Pancreas (tissue), 10 donors: ENCODE measurements at places on chromosomes 2 and 18.
A peak's percentile ranks its signal among the peaks of the same experiment; 100 is the strongest.

DNA sequence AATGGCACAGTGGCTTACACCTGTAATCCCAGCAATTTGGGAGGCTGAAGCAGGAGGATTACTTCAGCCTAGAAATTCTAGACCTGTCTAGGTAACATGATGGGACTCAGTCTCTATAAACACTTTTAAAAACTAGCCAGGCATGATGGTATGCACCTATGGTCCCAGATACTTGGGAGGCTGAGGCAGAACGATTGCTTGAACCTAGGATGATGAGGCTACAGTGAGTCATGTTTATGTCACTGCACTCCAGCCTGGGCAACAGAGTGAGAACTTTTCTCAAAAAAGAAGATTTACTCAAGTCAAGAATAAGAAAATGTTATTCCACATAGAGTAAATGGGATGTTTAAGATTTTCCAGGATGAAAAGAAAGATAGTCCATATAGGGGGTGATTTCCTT, 158.6 kb downstream of the HNMT start:
- no peak for DNase-seq

DNA sequence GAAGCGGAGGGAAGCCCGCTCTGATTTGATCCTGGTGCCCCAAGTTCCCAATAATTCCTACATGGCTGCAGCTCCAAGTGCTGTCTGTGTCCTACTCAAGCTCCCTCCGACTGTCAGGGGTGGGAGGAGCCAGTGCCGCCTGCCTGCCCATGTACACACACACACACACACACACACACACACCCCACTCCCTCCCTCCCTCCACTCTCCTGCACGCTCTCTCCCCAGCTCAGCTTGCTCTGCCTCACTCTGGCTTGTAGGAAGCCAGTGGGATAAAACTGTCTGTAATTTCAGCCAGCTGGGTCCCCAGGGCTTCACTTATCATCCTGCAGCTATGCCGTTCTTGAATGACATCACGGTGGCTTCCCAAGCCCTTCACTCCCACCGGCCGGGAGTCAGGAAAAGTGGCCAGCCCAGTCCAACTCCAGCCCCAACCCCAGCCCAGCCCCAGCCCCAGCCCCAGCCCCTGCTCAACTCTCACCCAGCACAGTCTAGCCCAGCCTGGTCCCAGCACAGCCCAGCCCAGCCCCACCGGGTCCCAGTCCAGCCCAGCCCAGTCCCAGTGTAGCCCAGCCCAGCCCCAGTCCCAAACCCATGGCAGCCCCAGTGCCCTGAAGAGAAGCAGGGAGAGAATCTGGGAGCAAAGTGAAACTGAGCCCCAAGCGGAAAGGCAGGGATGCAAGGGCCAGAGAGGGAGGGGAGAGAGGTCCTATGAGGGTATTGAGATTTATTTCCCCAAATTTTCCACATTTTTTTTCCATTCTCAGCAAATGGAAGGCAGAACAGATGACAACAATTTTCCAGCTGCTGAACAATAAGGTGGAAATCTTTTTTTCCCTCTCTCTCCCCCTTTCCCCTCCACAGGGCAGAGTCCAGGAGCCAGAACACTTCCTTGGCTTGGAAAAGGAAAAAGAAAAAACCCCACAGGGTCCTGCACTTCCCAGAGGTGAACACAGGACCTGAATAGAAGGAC, 144.0 kb downstream of the TNS1 start:
- DNase-seq = no peak

DNA sequence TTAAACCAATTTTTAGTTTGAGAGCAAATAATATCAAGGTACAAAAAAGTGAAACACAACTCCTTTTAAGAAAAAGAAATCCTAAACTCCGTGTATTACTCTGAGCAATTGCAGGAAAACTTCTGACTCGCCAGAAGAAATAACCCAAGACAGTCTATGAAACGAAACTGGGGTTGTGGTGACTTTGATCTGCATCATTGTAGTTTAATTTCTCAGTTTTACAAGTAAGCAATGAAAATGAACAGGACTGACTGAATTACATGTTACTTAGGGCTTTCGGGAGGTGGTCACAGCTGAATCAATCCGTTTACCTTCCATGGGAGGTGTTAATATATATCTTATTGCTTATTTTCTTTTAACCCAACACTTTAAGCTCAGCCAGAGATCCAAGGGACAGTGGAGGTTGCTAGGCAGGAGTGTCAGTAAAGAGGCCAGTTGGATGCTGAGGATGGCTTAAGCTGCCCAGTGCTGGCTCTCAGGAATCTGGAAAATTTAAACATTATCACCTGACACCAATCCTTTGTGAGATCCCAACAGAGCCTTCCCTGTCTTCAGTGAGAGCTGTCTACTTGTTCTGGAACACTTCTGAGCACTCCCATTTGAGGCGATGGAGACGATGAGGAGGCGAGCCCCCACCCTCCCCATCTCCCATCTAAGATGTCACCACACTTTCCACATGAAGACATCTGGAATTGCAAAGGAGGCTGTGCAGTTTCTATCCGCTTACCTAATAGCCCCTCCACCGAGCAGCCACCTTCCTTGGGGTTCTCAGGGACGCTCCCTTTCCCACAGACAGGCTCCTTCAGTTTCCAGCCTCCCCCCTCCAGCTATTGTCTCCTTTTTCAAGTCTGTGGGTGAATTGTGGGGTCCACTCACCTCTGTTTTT, 3.6 kb upstream of the RAB31 start:
- DNase-seq = no peak

GRCh38 chr2:62036761-62037250, 131.3 kb downstream of the COMMD1 start:
- DNase-seq = no peak

DNA sequence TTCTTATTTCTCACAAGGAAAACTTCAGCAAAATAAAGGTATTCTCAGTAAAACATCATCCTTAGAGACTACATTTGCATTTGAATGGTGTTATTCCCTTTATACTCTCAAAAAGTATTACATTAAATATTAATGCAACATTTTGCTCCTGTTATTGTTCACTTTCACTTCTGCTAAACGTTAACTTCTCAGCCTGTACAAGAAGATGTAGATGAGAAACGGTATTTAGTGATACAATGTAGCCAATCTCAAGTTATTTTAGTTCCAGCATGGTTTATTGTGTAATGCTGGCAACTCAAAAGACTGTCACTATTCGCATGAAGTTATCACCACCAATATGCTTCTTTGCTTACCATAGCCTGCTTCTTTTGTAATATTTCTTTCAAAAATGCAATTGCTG, 514.1 kb downstream of the CPS1 start:
- no peak for DNase-seq

DNA sequence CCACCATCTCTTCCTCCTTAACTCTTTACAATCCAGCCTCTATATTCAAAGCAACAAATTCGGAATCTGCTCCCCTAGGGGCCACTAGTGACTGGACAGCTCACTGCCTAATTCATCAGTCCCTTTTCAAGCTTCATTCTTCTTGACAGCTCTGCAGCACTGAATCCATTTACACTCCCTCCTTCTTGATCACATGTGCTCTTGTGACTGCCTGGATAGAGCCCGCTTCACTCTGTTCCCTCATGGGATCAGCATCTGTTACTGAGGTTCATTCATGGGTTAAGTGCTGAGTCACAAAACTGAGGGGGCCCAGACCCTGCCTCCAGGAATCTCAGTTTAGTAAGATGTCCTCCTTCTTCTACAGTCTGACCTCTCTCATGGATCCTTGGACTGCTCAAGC, 81.5 kb downstream of the CYRIA start:
- no peak for DNase-seq

DNA sequence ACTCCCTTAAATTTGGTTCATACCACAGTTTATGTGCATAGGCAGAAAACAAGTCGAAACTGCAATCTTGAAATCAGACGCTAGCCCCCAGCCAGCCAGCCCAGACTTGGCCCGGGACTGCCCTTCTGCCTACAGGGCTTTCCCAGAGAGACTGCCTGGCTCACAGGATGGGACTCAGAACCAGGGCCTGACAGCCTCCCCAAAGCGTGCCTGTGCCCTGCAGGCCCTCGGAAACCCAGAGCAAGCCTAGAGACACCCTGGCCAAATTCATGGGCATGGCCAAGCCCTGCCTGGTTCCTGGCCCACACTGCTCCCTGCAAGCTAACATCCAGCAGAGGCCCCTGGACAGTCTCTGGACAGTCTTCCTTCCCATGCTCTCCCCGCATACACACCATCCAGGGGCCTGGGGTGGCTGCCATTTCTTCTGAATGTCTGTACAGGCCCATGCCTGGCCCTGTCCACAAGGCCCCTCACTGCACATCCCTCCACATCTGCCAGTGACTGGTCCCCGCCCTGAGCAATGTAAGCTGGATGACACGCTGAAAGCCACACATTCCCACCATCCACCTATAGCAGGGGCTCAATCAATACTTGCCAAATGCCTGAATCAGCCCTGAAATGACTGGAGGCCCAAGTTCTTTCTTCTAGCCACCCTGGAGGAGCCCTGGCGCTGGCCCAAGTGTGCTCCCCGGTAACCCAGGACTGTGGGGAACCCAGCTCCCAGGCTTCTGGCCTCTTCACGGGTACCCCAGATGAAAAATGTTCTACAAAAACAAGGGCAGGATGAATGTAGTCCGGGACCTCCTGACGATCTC, 73.1 kb downstream of the HDAC4 start:
- peak; percentile 9 for DNase-seq

- DNase-seq = no peak
These were observed 97.3 kb downstream of the SPATS2L start for GRCh38 chr2:200403814-200404213.

GRCh38 chr2:171173087-171173486, 12.4 kb upstream of the TLK1 start:
- no peak for DNase-seq

GRCh38 chr18:9750606-9751304, 42.7 kb downstream of the RAB31 start:
- no peak for DNase-seq

DNA sequence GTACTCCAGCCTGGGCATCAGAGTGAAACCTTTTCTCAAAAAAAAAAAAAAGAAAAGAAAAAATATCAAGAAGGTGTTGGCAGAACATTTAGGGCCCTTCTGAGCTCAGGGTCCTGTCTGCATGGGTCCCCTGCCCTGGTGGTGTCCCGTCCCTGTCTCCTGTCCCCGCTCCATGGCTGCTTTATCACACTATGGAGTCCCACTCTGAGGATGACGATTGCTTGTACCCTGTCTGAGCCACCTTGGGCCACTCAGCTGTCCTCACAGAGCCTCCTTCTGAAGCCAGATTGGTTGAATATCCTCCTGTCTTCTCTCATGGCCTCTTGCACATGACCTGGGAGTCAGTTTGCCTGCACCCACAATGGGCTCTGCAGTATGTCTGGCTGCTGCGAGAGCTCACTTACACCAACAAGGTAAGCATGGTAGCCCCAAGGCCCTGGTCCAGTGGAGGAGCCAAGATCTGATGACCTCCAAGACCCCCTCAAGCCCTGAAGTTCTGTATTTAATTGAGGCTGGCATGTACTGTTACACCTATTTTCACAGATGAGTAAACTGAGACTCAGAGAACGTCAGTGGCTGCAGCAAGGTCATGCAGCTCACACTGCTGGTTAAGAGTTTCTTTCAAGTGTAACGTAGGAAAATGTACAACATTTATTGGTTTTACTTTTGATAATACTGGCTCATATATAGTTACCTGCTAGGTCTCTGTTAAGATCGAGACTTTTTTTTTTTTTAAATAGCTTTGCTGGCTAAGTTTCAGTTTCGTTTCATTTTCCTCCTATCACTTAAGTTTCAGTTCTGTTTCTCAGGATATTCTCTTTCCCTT, 16.9 kb upstream of the ZCCHC2 start:
- no peak for DNase-seq

- DNase-seq = no peak
These were observed 29.4 kb upstream of the DYSF start for GRCh38 chr2:71423817-71424420.

GRCh38 chr2:66869076-66869475, 434.2 kb downstream of the MEIS1 start:
- DNase-seq = no peak

- no peak for DNase-seq
These were observed 215.4 kb upstream of the ITGA4 start for GRCh38 chr2:181241797-181242196.

- no peak for DNase-seq
These were observed 44.2 kb downstream of the TGIF1 start for GRCh38 chr18:3494245-3494526.

DNA sequence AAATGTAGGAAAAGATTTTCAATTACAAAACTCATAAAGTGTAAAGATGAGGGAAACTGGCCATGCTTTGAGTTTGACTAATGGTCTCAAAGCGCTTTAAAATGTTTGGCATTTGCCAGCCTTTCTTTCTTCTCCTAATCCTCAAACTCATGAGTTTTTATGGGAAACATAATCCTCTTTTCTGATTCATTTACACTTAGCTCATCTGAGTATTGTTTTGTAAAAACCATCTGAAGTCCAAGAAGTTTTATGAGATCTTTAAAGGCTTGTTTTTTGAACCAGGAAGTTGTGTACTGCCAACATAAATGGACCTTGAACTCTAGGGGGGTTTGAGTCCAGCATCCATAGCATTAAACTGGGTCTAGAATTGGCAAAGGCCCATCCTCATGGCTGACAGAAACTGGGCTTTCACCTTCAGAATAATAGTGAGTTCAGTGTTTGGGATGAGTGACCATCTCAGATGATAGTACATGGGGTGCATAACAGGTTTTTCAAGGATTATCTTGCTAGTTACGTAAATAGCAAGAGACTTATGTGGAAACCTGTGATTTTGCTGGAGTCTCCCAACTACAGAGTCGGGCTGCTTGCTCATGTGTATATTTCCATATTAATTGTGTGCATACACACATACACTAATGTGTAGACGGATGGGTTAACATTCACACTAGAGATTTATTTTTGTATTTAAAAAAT, 3.8 kb upstream of the LTBP1 start:
- no peak for DNase-seq

- DNase-seq = no peak
These were observed 31.3 kb downstream of the PTPRM start for GRCh38 chr18:7598167-7599047.

DNA sequence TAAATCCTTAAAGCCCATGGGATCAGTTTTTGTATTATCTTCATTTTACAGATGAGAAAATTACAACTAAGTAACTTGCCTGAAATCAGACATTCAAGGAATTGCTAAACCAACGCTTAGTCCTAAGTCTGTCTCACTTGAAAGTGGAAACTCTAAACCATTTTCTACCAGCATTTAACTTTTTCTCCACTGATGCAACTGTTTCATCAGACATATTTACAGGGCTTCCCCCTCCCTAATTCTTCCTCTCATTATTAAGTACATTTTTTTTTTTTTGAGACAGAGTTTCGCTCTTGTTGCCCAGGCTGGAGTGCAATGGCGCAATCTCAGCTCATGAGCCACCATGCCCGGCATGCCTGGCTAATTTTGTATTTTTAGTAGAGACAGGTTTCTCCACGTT, 88.6 kb downstream of the ACVR1C start:
- no peak for DNase-seq

DNA sequence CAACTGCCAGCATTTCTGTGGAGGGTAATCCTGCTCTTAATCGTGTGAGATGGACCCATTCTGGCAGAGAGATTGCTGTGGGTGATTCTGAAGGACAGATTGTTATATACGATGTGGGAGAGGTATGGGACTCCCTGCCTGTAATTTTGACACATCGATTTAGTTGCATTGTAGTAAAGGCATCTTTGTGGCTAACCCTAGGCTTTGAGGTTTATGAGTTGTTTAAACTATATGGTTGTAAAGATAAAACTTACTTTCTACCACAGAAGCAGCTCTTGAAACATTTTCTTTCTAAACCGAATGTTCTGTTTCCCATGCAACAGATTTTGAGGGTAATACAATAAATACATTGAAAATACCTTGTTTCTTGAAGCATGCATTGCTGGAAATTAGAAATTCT, 58.5 kb downstream of the DYNC1I2 start:
- no peak for DNase-seq
